ENCODE measurements at places on chromosomes 13 and 19.

GRCh38 chr13:36850790-36851438 lies 31.9 kb downstream of the RFXAP start:
- no peak for DNase-seq

DNA sequence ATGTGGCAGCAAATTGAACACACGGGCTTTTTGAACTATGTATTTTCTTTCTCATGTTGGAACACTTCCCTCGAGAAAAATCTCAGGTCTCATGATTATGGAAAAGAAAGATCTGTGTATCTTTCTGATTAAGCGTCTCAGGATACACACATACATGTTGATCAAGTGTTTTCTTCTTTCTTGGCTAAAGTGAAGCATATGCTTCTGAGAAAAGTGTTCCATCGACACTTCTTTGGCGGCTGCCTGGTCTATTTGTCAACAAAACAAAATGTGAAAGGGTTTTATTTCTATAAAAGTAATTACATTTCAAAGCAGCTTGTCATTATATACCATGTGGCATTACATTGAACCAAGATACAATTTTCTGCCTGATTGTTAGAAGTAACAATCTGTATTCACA lies 157.5 kb downstream of the DLEU7 start:
- no peak for DNase-seq

GRCh38 chr13:35843272-35843671 lies 287.9 kb downstream of the DCLK1 start:
- no peak for DNase-seq

GRCh38 chr19:21699197-21699596 lies 68.2 kb downstream of the ZNF100 start:
- no peak for DNase-seq

DNA sequence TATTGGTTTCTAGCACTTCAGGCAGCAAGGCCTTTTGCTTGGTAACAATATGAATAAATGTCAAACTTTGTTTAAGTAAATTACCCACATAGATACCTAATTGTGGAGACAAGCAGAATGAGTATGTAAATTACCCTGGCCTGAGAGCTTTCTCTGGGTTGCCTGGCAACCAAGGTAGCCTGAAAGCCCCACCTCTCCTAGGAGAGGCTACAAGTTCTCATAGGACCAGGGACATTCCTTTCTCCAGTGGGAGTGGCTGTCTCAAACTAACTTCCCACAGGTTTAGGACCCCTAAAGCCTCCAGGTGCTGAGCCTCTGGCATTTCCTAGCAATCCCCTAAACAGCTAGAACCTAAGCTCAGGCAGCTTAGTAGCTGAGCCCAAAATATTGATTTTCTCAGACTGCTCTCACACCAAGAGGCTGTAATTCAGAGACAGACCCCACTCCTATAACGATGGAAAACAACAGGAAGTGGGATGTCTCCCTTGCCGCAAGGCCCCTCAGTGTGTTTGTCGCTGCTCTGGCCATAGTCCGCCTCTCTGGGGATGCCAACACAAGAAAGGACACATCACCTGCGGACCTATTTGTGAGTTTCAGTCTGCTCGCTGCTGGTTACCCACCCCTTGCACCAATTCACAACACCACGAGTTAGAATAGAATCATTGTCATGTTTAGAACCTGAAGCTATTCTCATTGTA lies 207.3 kb downstream of the DLEU7 start:
- no peak for DNase-seq

DNA sequence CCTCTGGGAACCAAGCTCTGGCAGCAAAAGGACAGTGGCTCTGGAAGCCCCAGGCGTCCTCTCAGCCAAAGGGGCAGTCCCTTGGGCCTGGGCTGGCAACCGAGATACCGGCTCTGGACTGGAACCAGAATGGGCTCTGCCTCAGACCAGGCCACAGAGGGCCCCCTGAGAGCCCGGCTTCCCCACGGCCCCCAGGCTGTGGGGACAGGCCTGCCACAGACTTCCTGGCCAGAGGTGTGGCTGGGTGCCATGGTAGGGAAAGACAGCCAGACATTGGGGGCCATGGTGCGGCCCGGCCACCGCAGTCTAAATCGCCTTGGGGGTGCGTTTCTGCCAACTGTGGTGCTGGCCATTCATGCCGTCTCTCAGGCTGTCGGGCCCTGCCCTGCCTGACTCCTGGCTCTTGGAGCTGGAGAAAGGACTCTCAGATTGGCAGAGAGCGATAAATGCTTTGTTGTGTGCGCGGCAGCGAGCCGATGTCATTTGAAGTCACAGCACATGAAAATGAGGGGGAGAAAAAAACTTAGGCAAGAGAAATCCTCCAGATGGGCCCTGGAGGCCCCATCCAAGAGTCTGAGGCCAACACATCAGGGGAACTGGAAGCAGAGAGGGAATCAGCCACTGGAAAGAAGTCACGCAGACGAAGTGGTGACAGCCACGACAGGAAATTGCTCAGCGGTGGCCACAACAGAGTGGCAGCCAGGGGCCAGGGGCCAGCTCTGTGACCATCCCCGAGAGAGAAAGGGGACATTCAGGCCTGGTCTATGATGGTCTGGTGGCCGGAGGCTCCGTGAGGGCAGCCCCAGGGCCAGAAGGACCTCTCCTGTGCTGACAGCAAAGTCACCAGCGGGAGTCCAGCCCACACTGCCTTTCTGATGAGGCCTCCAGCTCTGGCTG lies 26.5 kb downstream of the SH3GL1 start:
- DNase-seq: no peak

DNA sequence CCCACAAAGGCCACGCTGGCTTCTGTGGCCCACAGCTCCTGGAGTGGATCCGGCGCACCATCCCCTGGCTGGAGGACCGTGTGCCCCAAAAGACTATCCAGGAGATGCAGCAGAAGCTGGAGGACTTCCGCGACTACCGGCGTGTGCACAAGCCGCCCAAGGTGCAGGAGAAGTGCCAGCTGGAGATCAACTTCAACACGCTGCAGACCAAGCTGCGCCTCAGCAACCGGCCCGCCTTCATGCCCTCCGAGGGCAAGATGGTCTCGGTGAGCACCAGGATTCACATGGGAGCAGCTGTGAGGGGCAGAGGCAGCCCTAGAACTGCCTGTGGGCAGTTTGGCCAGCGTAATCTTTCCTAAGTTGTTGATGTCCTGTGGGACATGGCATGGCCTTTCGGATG lies 27.2 kb downstream of the CAPN12 start:
- DNase-seq: no peak

DNA sequence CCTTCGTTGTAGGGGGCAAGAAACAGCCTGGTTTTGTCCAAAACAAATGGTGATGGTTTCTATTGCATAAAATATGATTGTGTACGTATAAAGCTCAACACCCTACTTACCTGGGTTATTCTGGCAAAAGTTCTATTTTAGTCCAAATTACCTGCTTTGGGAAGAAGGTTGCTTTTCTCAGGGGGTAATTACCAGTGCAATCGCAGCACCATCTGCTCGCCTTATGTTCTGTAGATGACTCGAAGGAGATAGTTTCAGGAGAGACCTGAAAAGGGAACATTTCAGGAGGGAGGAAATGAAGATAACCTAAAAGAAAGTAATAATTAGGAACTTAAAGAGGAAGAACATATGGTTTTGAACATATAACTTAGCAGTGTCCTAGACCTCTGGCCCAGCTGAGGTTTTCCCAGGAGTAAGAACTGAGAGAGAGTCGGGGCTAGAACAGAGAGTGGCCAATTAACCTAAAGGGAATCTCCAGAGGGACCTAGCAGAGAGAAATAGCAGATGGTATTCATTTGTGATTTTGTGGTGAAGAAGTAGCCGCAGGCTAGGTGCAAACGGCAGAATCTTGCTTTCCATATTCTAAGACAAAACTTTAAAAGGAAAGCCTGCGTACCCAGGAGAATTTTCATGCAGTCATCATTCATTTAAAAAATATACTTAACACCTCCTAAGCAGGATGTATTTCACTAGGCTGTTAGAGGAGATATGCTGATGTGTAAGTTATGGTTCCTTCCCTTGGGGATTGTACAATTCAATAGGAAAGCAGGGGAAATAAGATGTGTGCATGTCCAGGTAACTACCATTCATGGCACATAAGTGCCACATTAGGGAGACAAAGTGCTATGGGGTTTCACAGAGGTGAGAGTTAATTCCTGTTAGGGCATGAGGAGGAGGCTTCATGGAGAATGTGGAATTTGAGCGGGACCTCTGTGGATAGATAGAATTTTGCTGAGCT lies 113.0 kb upstream of the SLC10A2 start:
- no peak for DNase-seq

DNA sequence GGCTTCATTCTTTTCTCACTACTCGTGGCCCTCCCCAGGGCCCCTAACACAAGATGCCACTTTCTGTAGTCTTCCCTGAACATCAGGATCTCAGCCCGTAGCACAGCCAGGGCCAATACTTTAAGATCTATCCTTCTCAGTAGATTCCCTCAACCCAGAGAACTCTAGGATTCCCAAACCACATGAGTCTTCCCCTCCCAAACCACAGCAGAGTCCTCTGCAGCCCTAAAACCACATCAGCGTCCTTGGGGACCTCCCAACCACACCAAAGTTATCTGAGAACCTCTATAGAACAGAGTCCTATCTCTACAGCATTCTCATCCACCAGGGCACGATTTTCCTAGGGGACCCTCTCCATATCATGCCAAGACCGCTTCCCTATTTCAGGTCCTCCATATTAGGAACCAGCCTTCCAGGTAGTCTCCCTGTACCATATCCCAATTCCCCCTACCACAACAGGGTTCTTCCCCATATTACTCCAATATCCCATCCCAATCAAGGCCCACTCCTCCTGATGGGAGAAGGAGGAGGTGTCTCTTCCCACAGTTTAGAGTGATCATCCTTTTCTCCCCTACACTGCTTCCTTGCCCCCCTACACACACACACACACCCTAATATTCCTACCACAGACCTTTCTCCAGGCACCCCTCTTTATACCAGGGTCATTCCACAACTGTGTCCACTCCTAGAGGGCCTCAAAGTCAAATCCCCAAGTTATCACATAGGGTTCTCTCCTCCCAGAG lies 1.4 kb downstream of the DYRK1B start:
- DNase-seq: no peak

GRCh38 chr13:19239114-19239860 lies 57.7 kb upstream of the TUBA3C start:
- DNase-seq: no peak

DNA sequence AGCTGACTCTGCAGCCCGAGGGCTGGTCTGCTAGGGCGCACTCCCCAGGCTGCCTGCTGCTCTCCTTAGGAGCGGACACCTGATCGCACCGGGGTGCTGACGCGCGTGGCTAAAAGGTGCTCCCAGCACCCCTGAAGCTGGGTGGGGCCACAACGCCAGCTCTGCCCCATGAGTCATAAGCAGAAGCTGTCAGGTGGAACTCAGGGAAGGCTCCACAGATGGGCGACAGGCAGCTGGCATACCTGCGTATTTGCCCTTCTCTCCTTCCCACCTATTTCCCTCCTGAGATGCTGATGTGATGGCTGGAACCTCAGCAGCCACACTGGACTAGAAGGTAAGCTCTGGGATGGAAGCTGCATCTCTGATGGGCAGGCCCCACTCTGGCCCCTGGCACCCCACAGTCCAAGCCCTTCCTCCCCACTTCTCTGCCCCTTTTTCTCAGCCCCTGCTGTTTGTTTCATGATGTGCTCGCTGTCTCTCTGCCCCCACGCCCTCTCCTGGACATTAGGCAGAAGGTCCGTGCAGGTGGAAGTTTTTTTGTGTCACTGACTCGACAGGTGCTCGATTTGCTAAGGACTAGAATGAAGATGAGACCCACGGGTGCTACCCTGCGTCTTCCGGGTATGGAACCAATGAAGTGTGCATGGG lies 30.3 kb upstream of the CACTIN start:
- DNase-seq: no peak

DNA sequence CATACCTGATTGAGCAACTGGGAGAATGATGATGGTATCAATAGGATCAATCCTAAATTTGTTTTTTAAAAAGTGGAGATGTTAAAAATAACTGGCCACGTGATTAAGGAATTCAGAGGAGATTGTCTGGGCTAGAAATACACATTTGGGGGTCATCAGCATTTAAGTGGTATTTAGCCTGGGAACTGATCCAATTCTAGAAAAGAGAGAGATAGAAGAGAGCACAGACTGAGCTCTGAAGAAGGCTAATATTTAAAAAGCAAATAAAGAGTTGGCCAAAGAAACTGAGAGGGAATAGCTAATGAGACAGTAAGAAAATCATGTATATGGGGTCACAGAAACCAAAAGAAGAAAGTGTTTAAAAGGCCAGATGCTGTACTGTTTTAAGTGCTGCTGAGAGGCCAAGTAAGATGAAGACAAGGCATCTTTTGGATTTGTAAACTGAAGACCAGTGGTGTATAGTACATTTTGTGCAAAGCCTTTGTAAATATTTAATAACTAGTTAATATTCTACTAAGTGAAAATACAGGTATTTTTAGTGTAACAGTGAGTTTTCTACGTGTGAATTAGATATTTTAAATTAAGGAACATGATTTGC lies 40.2 kb downstream of the UBL3 start:
- no peak for DNase-seq

- no peak for DNase-seq
Observed at GRCh38 chr13:52842441-52842840, 6.0 kb downstream of the PCDH8 start.

GRCh38 chr19:30105316-30105715 lies 163.3 kb downstream of the URI1 start:
- no peak for DNase-seq

DNA sequence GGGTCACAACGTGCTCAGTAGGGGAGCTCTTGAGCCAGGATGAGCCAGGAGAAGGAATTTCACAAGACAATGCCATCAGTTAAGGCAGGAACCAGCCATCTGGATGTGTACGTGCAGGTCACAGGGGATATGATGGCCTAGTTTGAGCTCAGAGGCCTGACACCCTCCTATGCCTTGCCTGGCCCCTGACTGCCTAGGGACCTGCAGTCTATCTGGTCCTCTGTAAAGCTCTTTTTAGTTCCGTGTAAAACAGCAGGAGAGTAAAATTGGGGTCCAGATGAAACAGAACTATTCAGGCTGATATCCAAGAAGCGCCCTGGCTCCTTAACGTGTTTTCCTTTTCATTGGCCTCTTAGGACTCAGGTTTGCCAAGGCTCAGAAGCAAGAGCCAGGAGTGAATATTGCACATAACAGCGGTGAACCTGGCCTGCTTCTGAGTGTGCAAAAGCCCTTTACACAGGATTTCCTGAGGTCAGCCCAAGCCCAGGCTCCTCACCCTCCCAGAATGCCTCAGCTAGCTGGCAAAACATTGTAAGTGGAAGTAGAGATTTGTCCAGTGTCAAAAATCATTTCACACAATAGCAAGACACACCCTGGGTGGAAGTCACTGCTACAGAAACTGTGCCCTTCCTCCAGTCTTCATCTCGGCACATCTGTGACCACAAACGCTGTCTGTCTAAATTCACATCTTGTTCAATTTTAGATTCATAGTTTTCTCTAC lies 777.2 kb downstream of the UQCRFS1 start:
- DNase-seq: no peak

DNA sequence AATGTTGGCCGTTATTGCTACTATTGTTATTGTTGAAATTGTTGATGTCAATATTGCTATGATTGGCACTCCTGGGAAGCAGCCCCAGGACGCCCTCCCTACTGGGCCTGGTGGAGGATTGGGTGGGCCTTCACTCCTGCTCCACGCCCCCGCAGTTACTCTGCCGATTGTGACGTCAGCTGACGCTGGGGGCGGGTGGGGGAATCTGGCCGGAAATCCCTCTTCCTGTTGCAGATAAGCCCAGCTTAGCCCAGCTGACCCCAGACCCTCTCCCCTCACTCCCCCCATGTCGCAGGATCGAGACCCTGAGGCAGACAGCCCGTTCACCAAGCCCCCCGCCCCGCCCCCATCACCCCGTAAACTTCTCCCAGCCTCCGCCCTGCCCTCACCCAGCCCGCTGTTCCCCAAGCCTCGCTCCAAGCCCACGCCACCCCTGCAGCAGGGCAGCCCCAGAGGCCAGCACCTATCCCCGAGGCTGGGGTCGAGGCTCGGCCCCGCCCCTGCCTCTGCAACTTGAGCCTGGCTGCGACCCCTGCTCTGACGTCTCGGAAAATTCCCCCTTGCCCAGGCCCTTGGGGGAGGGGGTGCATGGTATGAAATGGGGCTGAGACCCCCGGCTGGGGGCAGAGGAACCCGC lies at the start of gene ETV2:
Gene ETV2, plus strand, starts transcription at position 231 of the 637 bp plus-strand sequence. CDS start 716 bp downstream, outside the sequence.
- DNase-seq: peak; percentile 20
